ENCODE measurements at places on chromosomes 4 and X.

GRCh38 chrX:39716401-39716800, 381.4 kb downstream of the BCOR start:
- no peak for DNase-seq

DNA sequence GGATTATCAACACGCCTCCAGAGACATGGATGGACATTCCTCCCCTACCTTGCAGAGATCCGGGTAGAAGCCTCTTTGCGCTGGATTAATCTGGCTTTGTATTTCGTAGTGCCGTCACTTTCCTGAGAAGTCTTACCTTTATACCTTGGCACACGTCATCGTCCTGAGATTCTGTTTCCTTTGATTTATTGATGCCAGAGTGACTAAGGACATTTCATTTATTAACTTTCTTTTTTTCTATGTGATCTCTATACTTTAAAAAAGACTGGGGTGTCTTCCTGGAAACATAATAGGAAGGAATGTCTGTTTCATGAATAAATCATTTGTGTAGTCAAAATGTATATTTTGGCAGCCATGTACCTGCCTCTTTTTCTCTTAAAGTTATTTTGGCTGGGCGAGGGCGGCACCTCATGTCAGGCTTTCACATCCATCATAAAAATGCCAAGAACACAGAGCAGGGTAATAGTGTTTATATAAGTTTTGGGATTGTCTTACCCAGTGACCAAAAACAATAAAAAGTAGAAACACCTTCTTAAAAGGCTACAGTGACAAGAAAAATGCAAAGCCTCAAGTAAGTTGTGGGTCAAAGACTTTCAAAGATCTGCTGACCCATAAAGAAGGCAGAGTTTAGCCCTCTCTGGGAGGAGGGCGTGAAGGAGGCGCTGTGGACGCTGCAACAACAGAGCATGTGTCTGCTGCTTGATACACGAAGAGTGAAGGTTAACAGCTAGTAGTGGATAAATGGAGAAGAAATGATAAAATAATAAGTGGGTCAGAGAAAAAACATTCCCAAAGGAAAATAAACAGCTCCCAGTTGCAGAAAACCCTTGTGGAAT, 124.4 kb downstream of the SHROOM3 start:
- DNase-seq = no peak

- no peak for DNase-seq
These were observed 13.7 kb downstream of the SEPTIN11 start for GRCh38 chr4:76963131-76963750.

GRCh38 chrX:16695079-16695676, 17.3 kb downstream of the CTPS2 start:
- peak; percentile 36 for DNase-seq

GRCh38 chr4:185801471-185801870, 10.5 kb downstream of the SORBS2 start:
- DNase-seq = no peak

DNA sequence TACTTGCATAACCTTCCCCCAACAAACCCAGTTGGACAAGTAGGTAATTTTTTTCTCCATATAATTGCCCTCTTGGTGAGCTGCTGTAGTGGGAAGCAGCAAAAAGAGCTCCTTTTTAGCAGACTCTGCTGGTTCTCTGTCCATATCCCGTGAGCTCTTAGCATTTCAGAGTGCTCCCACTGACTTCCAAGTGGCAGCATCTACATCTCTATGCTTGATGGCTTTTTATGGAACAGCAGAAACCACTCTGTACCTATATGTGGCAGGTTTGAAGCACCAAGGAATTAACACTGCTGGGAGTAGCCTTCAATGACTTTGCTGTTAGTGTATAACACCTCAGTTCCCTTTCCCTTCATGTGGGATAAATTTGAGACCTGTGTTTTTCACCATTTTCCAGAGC, 168.4 kb upstream of the NHS start:
- DNase-seq = no peak

DNA sequence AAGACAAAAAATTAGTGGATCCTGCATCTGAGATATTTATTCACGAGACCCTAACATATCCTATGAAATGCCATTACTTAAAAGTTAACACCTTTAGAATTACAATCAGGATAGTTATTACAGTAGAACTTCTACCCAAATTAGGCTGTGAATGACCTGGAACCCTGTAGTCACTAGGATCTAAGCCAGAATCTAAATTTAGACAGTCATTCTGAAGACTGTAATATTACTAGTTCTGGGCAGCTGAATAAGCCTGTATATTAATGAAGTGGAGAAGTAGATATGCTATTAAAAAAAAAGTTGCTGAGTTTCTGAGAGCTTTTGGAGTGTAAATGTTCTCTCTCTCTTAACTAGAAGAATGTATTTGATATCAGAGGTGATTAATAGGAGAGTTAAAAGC, 67.0 kb downstream of the FAM13A start:
- no peak for DNase-seq

DNA sequence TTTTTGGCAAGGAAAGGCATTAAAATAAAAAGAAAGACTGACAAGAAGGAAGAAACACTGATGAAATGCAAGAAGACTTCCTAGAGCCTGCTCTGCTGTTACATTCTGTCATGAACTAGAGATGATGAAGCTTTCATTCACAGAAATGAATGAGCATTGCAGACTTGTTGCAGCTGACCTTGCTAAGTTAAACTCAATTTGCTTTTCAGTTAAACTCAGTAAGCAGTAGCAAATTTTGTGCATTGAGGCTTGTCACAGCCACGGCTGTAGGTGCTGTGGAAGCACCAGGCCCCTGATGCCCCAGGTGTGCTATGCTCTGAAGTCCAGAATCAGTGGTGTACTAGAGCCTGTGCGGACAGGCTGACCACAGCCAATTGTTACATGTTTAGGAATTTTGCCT, 39.6 kb upstream of the LSM6 start:
- DNase-seq = no peak

DNA sequence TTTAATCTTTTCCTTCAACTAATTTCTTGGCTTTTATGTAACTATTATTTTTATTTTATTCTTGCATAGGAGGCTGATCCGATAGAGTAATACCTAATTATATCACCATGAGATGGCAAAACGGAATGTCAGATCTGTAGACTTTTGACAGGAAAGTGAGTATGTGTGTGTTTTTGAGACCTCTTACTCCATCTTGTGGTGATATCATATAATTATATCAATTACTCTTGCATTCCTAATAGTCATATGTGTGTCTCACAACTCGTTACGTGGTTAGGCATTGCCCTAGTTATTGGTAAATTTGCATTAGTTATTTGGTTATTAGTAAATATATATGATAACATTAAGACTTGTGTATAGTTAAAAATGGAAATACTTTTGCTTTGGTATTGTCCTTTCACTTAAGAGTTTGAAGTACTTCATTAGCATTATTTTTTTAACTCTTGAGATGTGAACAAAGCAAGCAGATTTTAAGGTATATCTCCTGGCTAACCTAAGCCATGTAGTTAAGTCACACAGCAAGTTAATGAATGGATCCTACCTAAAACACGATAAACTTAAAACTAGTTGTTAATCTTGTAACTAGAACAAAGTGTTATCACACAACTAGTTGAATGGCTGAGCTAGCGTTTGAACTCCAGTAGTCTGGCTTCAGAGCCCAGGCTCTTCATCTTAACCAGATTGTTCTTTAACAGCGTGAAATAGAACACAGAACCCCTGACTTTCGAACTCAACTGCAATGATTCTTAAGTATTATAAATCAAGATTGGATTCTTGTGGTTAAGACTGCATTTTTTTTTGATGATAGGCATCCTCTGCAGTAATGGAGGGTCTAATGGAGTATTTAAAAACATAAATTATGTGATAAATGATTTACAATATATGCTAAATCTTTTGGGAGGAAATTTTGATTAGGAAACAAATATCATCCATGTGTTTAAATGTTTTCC, 67.1 kb downstream of the PGRMC2 start:
- peak; percentile 39 for DNase-seq

- no peak for DNase-seq
These were observed 1.8 kb downstream of the PRSS12 start for GRCh38 chr4:118350961-118351360.

- DNase-seq = no peak
These were observed 704 bp upstream of the SEPSECS start for GRCh38 chr4:25160714-25161592.

GRCh38 chr4:2689825-2690700, 66.1 kb downstream of the TNIP2 start:
- no peak for DNase-seq

DNA sequence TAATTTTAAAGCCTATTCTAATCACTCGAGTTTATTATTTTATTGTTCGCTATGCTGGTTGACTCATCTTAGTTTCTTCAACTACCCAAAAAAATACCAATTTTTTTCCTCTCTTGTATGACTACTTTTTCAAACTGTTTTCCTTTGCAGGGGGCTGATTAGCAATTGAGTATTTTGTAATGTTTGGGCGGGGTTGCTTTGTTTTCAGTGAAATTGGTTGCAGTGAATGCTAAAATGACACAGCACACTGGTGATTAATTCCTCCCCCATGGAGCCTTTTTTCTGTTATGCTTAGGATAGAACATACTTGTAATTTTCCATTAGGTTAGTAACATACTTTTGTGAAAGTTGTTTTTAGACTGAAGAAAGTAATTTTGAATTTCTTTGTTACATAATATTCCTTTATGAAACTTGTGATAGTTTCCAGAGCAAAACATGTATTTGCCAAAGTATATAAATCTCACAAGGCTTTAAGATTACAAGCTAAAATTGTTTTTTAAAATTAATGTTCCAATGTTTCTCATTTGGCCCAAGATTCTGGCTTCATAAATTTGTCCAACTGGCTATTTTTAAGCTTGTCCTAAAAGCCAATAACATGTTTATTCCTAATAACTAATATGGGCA, 120.4 kb downstream of the CHIC1 start:
- no peak for DNase-seq

DNA sequence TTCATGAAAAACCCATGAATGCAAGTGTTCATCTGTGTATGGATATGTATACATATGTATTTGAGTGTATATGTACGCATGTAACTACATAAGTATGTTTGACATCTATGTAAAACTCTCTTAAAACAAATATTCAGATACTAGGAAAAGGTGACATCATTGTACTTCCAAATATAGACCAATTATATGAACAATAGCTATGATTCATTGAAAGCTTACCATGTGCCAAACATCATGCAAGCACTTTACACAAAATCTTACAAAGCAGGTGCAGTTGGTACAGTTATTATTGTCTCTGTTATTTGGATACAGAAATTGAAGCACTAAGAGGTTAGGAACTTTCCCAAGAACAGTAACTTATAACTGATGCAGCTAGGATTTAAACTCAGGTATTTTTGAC, 21.4 kb downstream of the MAGEB17 start:
- no peak for DNase-seq

GRCh38 chr4:86909546-86910295, 17.5 kb upstream of the C4orf36 start:
- DNase-seq = no peak

DNA sequence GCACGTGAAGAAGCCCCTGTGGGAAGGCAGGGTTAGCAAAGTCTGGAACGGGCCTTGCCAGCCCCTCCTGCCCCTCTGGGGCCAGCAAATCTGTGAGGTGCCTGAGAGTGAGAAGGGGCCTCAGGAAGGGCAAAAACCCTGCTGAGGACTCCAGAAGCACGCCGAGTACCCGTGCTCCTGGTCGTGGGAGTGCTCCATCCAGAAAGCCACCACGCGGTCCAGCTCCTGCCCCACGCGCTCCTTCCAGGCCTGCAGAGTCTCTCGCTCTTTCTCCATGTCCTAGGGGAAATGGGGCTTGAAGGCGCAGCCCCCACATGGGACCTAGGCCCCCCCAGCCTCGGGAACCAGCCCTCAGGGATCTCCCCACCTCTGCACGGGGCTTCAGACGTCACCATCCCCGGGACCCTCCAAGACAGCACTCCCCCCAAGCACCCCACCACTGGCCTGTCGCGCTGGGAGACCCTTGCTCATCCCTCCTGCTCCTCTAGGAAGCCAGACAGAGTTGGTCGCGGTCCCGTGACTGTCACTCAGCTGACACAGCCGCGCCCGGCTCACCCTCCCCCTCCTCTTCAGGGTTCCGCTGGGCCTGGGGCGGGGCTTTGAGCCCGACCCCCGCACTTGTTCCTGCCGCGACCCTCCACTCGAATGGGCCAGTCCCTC, at the start of gene RENBP:
RENBP (minus strand) TSS at position 504 of the 660 bp plus-strand sequence; CDS start at position 471, 33 bp downstream.
- no peak for DNase-seq

- no peak for DNase-seq
These were observed 105.5 kb downstream of the MID1 start for GRCh38 chrX:10514891-10515290.

DNA sequence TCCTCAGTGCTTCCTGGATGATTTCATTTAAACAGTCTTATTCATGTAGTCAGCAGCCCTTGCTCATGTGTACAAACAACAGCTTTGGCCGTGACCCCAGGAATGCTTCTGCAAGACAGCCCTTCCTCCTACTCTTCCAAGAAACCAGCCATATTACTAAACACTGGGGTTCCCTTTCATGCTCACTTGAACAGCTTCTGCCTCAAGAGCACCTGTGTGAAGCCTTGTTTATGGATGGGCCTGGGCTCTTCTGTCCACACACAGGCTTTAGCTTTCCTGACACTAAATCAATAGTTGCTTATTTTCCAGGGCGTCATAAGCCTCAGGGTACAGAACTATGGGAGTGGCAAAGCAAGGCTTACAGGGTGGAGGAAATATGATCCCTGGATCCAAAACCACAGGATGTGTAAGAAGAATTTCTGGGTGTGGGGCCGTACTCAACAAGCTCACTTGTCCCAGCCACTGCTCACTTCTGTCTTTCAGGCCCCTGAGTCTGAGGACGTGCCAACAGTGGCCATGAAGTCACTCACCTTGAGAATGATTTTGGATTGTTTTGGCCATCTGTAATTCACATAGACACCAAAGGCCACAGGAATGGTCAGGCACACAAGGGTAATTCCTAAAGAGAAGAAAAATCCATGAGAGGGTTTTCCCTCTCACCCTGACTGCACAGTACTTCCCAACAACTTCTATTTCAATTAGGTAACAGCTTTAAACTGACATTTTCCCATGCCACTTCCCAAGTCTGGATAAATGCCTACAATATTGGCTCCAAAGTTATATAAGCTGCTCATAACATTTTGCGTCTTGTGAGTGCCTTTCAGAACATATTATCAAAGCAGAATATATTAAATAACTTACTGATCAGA, 17.7 kb downstream of the SLC10A6 start:
- DNase-seq = peak; percentile 12

- DNase-seq = no peak
These were observed 32.6 kb downstream of the STAG2 start for GRCh38 chrX:123993904-123994635.

DNA sequence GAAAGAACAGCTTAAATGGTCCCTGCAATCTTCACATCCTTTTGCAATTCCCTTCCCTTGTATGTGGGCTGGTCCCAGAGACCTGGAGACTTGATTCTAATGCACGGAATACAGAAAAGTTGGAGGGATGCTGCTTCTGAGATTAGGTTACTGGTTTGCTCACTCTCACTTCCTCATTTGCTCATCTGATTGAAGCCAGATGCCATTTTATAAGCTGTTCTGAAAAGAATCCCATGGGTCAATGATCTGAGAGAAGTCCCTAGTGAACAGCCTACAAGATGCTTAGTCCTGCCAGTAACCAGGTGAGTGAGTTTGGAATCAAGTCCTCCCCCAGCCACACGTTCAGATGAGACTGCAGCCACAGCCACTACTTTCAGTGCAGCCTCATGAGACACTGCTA, 35.9 kb downstream of the MAGEA1 start:
- no peak for DNase-seq

Data from NCI-H460 (cell line).